Occipital lobe (tissue), 3 donors: ENCODE measurements at places on chromosomes 12 and 14. TPM values are rescaled to one million over a fixed set of nuclear protein-coding genes. Genes with fewer than 3 reads are reported as not detected.

Gene SLC5A8
- total RNA-seq: 1.4 TPM

DNA sequence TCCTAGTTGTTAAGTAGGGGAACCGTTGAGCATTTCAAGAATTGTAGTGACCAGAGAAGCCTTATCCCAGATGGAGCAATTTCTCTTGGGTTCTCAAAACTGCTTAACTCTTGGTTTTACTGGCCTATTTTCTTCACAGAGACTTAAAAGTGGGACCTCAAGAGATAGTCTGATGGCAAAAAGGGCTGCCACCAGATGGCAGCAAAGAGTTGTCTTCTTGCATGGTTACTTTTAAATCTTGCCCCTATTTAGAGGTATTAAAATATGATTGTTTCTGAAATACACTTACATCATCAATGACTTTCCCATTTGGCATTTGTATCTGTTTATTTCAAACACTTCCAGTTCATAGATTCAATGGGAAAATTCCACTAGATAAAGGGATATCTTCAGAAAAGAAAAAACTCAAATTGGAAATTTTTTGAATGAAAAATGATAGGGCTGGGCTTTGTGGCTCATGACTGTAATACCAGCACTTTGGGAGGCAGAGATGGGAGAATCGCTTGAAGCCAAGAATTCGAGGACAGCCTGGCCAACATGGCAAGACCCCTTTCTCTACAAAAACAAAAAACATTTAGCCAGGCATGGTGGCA lies 69.9 kb upstream of the CNTN1 start:
- peak; percentile 3 for DNase-seq

- no peak for DNase-seq
These were observed 70.5 kb downstream of the EGLN3 start for GRCh38 chr14:33880330-33880729.

GRCh38 chr12:114136631-114137030 lies 170.5 kb upstream of the RBM19 start:
- no peak for DNase-seq
